ENCODE measurements at places on chromosomes 5 and 9. TPM values are rescaled to one million over a fixed set of nuclear protein-coding genes. Genes with fewer than 3 reads are reported as not detected.

DBH gene
- under 0.01 TPM for total RNA-seq

DNA sequence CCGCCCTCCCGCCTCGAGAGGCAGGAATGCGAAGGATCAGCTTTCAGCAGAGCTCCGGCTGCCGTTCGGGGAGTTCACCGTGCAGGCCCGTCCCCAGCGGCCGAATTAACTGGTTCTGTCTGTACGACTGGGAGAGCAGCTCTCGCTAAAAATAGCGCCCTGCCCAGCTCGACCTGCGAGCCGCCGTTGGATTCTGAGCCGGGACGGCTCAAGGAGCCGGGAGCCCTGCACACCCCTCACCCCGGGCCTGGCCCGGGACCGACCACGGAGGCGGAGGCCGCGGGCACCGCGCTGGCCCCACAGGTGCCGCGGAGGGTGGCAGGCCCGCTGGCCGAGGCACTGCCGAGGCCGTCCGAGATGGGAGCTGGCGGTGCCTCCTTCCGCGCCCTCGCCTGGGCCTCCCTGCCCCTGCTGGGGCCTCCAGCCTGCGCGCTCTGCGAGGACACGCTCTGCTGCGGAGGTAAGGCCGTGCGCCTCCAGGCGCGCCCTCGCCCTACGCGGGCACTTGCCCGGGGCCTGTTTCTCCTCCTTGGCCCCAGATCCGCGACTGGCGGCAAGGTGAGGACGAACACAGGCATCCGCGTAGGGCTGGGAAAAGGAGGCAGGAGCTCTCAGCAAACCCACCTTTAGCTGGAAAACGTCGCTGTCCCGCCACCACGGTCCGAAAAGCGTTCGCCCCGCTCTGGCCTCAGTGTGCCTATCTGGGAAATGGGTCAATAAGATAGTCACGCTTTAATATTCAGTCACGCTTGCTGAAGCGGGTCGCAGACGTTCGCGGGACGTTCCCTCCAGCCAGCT, 53.1 kb upstream of the DAB2IP start:
- DNase-seq, result no peak
- H3K4me1 ChIP-seq, result peaks cover 29% of the 10 kb centered on the region
- H3K27ac ChIP-seq, result peak overlapping the region; percentile 48
- H3K36me3 ChIP-seq, result no peaks in the 10 kb centered on the region
- no peaks in the 10 kb centered on the region for H3K27me3 ChIP-seq

DNA sequence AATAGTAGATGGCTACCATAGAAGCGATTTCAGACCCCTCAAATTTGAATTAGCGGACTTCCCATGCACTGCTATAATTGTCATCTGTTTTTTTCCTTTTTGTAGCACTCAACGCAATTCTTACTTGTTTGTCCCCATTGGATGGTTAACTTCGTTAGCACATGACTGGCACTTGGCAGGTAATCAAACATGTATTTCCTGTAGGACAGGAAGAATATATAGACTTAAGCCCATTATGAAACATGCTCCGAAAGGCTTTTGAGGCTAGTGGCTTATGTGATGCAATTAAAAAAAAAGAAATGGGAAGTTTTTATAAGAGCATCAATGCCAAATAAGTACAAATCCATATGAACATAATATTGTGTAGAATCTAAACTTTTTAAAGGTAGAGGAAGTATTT, 301.2 kb downstream of the PSAT1 start:
- H3K27ac ChIP-seq, result no peak overlapping the region
- no peaks in the 10 kb centered on the region for H3K4me1 ChIP-seq
- no peaks in the 10 kb centered on the region for H3K36me3 ChIP-seq
- no peak for DNase-seq
- no peaks in the 10 kb centered on the region for H3K27me3 ChIP-seq

GRCh38 chr5:78511121-78511906, 137.3 kb downstream of the LHFPL2 start:
- H3K27ac ChIP-seq, result peak overlapping the region; percentile 8
- no peaks in the 10 kb centered on the region for H3K27me3 ChIP-seq
- DNase-seq, result no peak
- no peaks in the 10 kb centered on the region for H3K36me3 ChIP-seq

FOXD4L6 gene
- not detected for total RNA-seq

GRCh38 chr5:74636552-74636951, 4.0 kb downstream of the ENC1 start:
- H3K4me3 ChIP-seq, result no peak overlapping the region
- H3K36me3 ChIP-seq, result no peaks in the 10 kb centered on the region
- H3K27me3 ChIP-seq, result no peaks in the 10 kb centered on the region
- H3K4me1 ChIP-seq, result peaks cover 9% of the 10 kb centered on the region
- DNase-seq, result no peak

AGPAT2 gene
- total RNA-seq, result 292 TPM

LRRC14B gene
- total RNA-seq, result not detected

- DNase-seq, result no peak
- no peaks in the 10 kb centered on the region for H3K4me1 ChIP-seq
- no peaks in the 10 kb centered on the region for H3K36me3 ChIP-seq
- no peak overlapping the region for H3K27ac ChIP-seq
Measured at GRCh38 chr9:87428659-87429058, 69.0 kb upstream of the DAPK1 start.

PCDHGB2 gene
- 14.0 TPM for total RNA-seq

- H3K4me1 ChIP-seq, result no peaks in the 10 kb centered on the region
- H3K27ac ChIP-seq, result peak overlapping the region; percentile 29
Measured at GRCh38 chr5:147061431-147061830, 173.4 kb upstream of the STK32A start.

SHOC1 gene
- total RNA-seq, result not detected

GRCh38 chr5:122877518-122877917, 32.1 kb downstream of the SNX24 start:
- H3K36me3 ChIP-seq, result no peaks in the 10 kb centered on the region
- no peak overlapping the region for H3K4me3 ChIP-seq
- no peak overlapping the region for H3K27ac ChIP-seq
- H3K27me3 ChIP-seq, result no peaks in the 10 kb centered on the region

ZBTB5 gene
- total RNA-seq, result 9.6 TPM

DNA sequence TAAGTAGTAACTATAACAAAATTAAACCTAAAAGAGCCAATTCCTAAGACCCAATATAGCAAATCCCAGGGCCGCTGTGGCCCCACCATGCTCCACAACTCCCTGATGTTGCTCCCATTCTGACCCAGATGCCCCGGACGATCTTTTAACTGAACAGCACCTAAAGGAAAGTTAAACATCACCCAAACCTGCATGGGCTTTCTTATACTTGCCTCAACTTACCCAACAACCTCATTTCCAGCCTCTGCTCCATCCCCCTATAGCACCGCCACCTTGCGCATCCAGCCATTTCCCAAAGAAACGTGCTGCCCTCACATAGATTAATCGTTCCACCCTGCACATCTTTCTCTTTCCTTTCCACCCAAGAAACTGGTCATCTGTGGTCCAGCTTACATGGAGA, 54.6 kb downstream of the ZNF354C start:
- DNase-seq, result no peak
- no peak overlapping the region for H3K4me3 ChIP-seq
- peaks cover 62% of the 10 kb centered on the region for H3K36me3 ChIP-seq
- H3K27ac ChIP-seq, result no peak overlapping the region

DNA sequence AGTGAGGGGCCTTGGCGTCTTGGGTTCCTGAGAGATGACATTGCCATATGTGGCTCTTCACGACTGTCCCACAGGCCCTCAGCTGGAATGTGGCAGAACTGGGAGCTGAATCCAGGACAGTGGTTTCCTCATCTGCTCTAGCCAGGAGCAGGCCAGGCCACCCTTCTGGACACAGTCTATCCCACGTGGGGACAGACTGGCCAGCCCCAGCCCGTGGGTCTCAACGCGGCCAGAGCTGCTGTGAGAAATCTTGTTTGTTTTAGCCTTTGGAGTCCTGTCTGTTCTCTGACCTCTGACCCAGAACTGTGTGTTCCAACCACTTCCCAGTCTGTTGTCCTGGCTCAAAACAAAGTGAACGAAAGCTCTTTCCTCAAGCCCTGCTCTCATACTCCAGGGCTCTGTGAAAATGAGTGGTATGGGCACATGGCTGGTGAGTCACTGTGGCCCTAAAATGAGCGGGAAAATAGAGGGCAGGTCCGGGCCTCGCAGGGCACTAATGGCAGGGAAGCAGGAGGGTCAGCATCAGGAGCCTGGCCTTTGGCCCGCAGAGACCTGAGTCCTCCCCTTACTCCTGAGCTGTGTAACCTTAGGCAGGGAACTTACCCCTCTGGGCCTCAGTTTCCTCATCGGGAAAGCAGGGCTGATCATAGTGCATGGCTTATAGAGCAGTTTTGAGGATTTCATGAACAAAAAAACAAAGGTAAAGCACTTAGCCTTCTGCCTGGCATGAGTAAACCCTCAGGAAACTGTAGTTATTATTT, 34.8 kb upstream of the GLRX start:
- H3K4me1 ChIP-seq, result no peaks in the 10 kb centered on the region
- H3K27me3 ChIP-seq, result no peaks in the 10 kb centered on the region
- H3K36me3 ChIP-seq, result no peaks in the 10 kb centered on the region
- peak overlapping the region; percentile 72 for H3K27ac ChIP-seq
- DNase-seq, result peak; percentile 91

- no peak overlapping the region for H3K27ac ChIP-seq
- H3K36me3 ChIP-seq, result no peaks in the 10 kb centered on the region
- H3K4me3 ChIP-seq, result no peak overlapping the region
- peaks cover 35% of the 10 kb centered on the region for H3K4me1 ChIP-seq
- no peak for DNase-seq
Measured at GRCh38 chr5:50965654-50966375, 299.4 kb downstream of the PARP8 start.

- peaks cover 9% of the 10 kb centered on the region for H3K4me1 ChIP-seq
- no peaks in the 10 kb centered on the region for H3K36me3 ChIP-seq
- DNase-seq, result no peak
- H3K27ac ChIP-seq, result peak overlapping the region; percentile 85
- peaks cover 15% of the 10 kb centered on the region for H3K27me3 ChIP-seq
Measured at GRCh38 chr9:131271506-131271931, 4.8 kb downstream of the FAM78A start.

DNA sequence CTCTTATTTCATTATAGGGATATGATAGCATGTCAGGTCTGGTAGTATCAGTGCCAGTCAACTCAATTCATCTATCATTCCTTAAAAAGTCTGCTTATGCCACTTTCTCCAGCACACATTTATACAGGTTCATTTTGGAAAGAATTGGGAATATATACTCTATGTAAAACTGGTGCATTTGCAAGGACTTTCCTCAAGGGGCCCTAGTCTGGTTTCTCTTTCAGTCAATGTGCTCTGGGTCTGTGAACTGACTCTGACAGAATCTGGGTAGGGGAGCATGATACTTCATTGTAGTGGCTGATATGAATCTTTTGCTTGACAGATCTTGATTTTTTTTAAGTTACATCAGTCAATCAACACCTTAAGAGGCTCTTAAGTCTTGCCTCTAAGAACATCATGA, 313.9 kb downstream of the HTR1A start:
- no peak overlapping the region for H3K4me3 ChIP-seq
- no peaks in the 10 kb centered on the region for H3K4me1 ChIP-seq
- H3K36me3 ChIP-seq, result no peaks in the 10 kb centered on the region
- no peak for DNase-seq

GRCh38 chr5:73471654-73472053, 23.1 kb upstream of the FOXD1 start:
- no peaks in the 10 kb centered on the region for H3K27me3 ChIP-seq
- no peaks in the 10 kb centered on the region for H3K36me3 ChIP-seq
- no peak overlapping the region for H3K27ac ChIP-seq
- H3K4me1 ChIP-seq, result no peaks in the 10 kb centered on the region
- no peak overlapping the region for H3K4me3 ChIP-seq

GRCh38 chr9:32413424-32413823, 29.0 kb downstream of the ACO1 start:
- no peak overlapping the region for H3K27ac ChIP-seq
- H3K27me3 ChIP-seq, result no peaks in the 10 kb centered on the region
- peaks cover 3% of the 10 kb centered on the region for H3K36me3 ChIP-seq
- no peak overlapping the region for H3K4me3 ChIP-seq
- H3K4me1 ChIP-seq, result no peaks in the 10 kb centered on the region
- peak; percentile 19 for DNase-seq

- no peaks in the 10 kb centered on the region for H3K27me3 ChIP-seq
- H3K4me1 ChIP-seq, result no peaks in the 10 kb centered on the region
- H3K36me3 ChIP-seq, result no peaks in the 10 kb centered on the region
Measured at GRCh38 chr5:173529861-173530260, 86.6 kb downstream of the BOD1 start.

HMMR gene
- total RNA-seq, result 0.90 TPM

GRCh38 chr5:160061770-160062169, 52.8 kb downstream of the TTC1 start:
- no peak overlapping the region for H3K27ac ChIP-seq
- no peaks in the 10 kb centered on the region for H3K27me3 ChIP-seq
- DNase-seq, result no peak
- no peaks in the 10 kb centered on the region for H3K4me1 ChIP-seq
- H3K36me3 ChIP-seq, result peaks cover 5% of the 10 kb centered on the region

DNA sequence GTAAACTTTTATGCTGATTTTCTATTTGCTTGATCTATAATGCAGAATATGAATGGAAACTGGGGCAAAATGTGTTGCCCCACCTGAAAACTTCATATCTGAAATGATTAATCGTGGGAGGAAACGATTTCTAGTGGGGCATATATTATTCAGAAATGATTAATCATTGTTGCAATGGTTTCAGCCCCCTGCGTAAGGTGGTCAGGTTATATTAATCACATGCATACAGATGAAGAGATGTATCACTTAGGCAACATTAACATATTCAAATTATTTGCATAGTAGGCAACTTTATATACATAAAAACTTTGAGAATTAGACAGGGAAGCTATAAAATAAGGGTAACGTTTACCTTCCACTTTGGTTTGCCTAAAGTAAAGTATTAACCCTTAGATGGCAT, 49.8 kb downstream of the LSM11 start:
- H3K4me3 ChIP-seq, result no peak overlapping the region
- no peak overlapping the region for H3K27ac ChIP-seq
- H3K36me3 ChIP-seq, result peaks cover 61% of the 10 kb centered on the region
- H3K4me1 ChIP-seq, result no peaks in the 10 kb centered on the region
- no peaks in the 10 kb centered on the region for H3K27me3 ChIP-seq
- no peak for DNase-seq

DIPK1B gene
- 37.9 TPM for total RNA-seq

- H3K4me1 ChIP-seq, result peaks cover 26% of the 10 kb centered on the region
- no peak overlapping the region for H3K27ac ChIP-seq
- H3K4me3 ChIP-seq, result no peak overlapping the region
- H3K27me3 ChIP-seq, result no peaks in the 10 kb centered on the region
Measured at GRCh38 chr5:143001764-143002351, 231.7 kb downstream of the ARHGAP26 start.

GRCh38 chr9:21967169-21967568, 27.0 kb downstream of the CDKN2A start:
- H3K27ac ChIP-seq, result no peak overlapping the region
- no peak for DNase-seq
- no peak overlapping the region for H3K4me3 ChIP-seq
- H3K36me3 ChIP-seq, result no peaks in the 10 kb centered on the region
- H3K4me1 ChIP-seq, result peaks cover 12% of the 10 kb centered on the region

GRCh38 chr9:110103257-110103656, 104.7 kb downstream of the C9orf152 start:
- H3K4me1 ChIP-seq, result peaks cover 19% of the 10 kb centered on the region
- no peaks in the 10 kb centered on the region for H3K36me3 ChIP-seq
- H3K4me3 ChIP-seq, result no peak overlapping the region
- H3K27me3 ChIP-seq, result no peaks in the 10 kb centered on the region
- no peak for DNase-seq

CDH9 gene
- not detected for total RNA-seq
